ENCODE measurements at places on chromosomes 2 and 18.

DNA sequence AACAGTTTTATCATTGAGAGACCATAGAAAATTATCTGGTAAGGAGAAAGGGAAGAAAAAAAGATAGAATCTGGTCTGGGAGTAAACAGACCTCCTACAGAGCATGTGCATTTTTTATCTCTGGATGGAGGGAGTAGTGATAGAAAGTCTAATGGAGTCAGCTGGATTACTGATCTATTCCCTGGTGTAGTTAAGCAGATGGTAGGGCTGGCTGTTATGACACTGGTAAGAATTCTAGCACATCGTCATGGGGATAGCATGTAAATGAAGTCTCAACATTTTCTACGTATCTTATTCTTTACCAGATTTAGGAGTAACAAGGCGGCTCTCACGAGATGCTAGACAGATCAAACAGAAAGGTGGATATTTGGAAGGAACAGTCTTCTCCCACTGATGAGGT is 407.4 kb downstream of the NRXN1 start:
- H3K4me3 ChIP-seq, result no peak overlapping the region
- no peaks in the 10 kb centered on the region for H3K36me3 ChIP-seq
- no peak for DNase-seq
- H3K27ac ChIP-seq, result no peak overlapping the region
- no peaks in the 10 kb centered on the region for H3K27me3 ChIP-seq

- no peak overlapping the region for H3K4me3 ChIP-seq
- no peaks in the 10 kb centered on the region for H3K36me3 ChIP-seq
- H3K4me1 ChIP-seq, result no peaks in the 10 kb centered on the region
- H3K27ac ChIP-seq, result no peak overlapping the region
- no peaks in the 10 kb centered on the region for H3K27me3 ChIP-seq
These were observed 157.0 kb downstream of the LDLRAD4 start for GRCh38 chr18:13375302-13376255.

- H3K4me1 ChIP-seq, result peaks cover 66% of the 10 kb centered on the region
- H3K4me3 ChIP-seq, result peak overlapping the region; percentile 86
- peak overlapping the region; percentile 80 for H3K27ac ChIP-seq
- H3K36me3 ChIP-seq, result no peaks in the 10 kb centered on the region
These were observed 3.0 kb downstream of the CNNM4 start for GRCh38 chr2:96763511-96764252.

- DNase-seq, result no peak
- H3K27ac ChIP-seq, result no peak overlapping the region
- no peak overlapping the region for H3K4me3 ChIP-seq
- H3K36me3 ChIP-seq, result peaks cover 2% of the 10 kb centered on the region
These were observed 1.8 kb upstream of the HDAC4 start for GRCh38 chr2:239402666-239403065.

DNA sequence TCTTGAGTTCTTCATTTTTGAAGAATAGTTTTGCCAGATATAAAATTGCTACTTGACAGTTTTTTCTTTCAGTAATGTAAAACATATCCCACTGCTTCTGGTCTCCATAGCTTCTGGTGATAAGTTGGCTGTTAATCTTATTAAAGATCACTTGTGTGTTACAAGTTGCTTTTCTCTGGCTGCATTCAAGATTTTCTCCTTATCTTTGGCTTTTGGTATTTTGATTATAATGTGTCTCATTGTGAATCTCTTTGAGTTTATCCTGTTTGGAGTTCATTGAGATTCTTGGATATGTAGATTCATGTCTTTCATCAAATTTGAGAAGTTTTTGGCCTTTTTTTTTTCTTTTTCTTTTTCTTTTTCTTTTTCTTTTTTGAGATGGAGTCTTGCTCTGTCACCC is 20.2 kb upstream of the ADNP2 start:
- DNase-seq, result no peak
- no peaks in the 10 kb centered on the region for H3K27me3 ChIP-seq
- no peaks in the 10 kb centered on the region for H3K4me1 ChIP-seq
- H3K36me3 ChIP-seq, result no peaks in the 10 kb centered on the region
- H3K27ac ChIP-seq, result no peak overlapping the region

- H3K27me3 ChIP-seq, result peaks cover 27% of the 10 kb centered on the region
- no peaks in the 10 kb centered on the region for H3K36me3 ChIP-seq
- H3K4me1 ChIP-seq, result no peaks in the 10 kb centered on the region
- no peak overlapping the region for H3K27ac ChIP-seq
- DNase-seq, result no peak
These were observed 45.3 kb downstream of the FBLN7 start for GRCh38 chr2:112183327-112184025.

DNA sequence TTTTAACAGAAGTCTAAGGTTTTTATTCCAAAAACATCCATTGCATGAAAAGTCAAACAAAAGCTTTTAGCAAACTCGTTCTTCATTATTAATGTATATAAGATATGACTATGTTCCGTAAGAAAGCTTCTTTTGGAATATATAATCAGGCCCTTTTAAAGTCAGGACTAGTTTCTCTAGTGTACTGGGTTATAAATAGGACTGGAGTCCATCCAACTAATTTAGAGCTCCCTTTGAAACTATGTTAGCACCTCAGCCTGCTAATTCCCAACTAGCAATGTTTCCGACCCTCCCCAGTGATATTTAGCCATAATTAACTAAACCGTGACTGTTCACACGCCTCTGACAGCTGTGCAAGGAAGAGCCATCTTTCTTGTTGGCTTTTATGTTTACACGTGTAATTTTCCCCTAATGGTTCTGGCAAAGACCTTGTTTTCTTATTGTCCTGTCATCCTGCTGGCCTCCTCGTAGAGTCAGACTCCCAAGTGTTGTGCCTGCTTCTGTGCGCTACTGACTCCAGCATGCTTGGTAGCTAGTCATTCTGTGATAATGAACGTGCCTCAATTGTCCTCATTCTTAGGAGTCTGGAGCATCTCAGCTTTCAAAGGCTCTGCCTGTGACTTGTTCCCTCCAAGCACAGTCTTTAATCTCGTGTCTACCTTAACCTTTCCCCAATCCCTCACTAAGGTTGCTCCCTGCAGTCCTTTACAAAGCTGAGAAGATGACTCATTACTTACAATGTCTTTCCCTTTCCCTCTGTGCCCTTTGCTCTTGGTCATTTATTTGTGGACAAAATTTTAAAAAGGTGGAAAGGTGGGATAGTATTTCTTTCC is 172.2 kb upstream of the RASGRP3 start:
- no peaks in the 10 kb centered on the region for H3K27me3 ChIP-seq
- peaks cover 2% of the 10 kb centered on the region for H3K36me3 ChIP-seq
- H3K4me1 ChIP-seq, result no peaks in the 10 kb centered on the region
- DNase-seq, result no peak

DNA sequence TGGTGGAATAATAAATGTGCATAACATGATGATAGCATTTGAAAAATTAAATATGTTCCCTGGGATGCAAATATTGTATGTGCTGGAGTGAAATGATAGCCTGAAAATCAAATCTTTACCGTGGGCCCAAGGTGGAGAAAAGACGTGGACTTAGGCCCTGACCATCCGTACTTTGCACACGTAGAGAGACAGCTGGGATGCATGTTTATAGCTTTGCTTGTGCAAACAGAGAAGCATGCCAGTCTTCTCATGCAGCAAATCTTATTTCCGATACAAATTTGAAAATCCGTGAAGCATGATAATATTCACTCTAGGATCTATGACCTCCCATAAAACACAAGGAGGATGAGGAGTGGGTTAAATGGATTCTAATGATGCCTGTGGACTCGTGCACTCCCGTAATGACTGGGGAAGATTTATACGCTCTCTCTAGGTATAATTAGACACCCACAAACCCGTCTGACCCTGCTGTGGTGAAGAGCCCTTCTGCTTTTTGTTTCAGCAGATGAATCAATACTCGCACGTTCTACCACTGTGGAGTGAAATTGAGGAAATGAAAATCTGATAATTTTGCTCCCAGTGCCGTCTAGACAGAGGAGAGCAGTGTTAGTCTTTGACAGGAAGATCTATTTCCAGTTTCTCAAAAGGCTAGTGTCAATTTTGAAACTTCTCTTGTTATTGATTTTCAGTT is 810.3 kb upstream of the SALL3 start:
- no peak overlapping the region for H3K4me3 ChIP-seq
- H3K27me3 ChIP-seq, result no peaks in the 10 kb centered on the region
- no peak overlapping the region for H3K27ac ChIP-seq

- no peak for DNase-seq
- no peak overlapping the region for H3K4me3 ChIP-seq
- no peaks in the 10 kb centered on the region for H3K27me3 ChIP-seq
These were observed 207.4 kb downstream of the TMEM247 start for GRCh38 chr2:46686811-46687210.

DNA sequence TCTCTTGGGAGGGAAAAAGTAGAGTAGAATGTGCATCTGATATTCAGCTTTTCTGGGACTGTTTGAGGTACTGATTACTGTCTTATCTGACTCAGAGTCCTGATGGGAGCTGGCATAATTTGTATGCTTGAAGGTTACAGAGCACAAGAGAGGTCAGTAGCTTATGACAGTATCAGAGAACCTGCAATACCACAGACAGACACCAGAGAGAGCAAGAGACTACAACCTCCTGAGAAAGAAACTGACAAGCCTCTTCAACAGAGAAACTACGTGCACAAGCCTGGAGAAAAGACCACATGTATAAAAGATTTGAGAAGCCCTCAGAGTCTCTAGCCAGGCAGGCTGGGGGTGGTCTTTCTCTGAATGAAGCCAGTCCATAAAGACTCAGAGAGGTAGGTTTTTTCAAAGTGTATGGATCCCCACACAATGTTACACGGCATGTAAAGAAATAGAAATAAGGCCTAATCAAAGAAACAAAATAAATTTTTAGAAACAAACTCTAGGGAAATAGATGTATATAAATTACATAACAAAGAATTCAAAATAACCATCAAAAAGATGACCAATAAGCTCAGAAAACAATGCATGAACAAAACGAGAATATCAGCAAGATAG is 568.3 kb downstream of the LRRTM4 start:
- H3K4me1 ChIP-seq, result no peaks in the 10 kb centered on the region
- no peak overlapping the region for H3K27ac ChIP-seq
- peak; percentile 7 for DNase-seq
- no peak overlapping the region for H3K4me3 ChIP-seq

- no peaks in the 10 kb centered on the region for H3K4me1 ChIP-seq
- H3K4me3 ChIP-seq, result no peak overlapping the region
- no peak overlapping the region for H3K27ac ChIP-seq
- DNase-seq, result no peak
- peaks cover 40% of the 10 kb centered on the region for H3K36me3 ChIP-seq
These were observed 40.6 kb downstream of the ACTR3 start for GRCh38 chr2:113930448-113930847.

GRCh38 chr2:158414538-158414937 is 42.0 kb downstream of the CCDC148 start:
- no peaks in the 10 kb centered on the region for H3K27me3 ChIP-seq
- no peaks in the 10 kb centered on the region for H3K4me1 ChIP-seq
- no peak for DNase-seq

GRCh38 chr18:62396967-62397366 is 71.9 kb downstream of the TNFRSF11A start:
- no peak overlapping the region for H3K4me3 ChIP-seq
- no peak for DNase-seq
- no peaks in the 10 kb centered on the region for H3K36me3 ChIP-seq
- peaks cover 3% of the 10 kb centered on the region for H3K4me1 ChIP-seq
- no peak overlapping the region for H3K27ac ChIP-seq
- H3K27me3 ChIP-seq, result peaks cover 4% of the 10 kb centered on the region

DNA sequence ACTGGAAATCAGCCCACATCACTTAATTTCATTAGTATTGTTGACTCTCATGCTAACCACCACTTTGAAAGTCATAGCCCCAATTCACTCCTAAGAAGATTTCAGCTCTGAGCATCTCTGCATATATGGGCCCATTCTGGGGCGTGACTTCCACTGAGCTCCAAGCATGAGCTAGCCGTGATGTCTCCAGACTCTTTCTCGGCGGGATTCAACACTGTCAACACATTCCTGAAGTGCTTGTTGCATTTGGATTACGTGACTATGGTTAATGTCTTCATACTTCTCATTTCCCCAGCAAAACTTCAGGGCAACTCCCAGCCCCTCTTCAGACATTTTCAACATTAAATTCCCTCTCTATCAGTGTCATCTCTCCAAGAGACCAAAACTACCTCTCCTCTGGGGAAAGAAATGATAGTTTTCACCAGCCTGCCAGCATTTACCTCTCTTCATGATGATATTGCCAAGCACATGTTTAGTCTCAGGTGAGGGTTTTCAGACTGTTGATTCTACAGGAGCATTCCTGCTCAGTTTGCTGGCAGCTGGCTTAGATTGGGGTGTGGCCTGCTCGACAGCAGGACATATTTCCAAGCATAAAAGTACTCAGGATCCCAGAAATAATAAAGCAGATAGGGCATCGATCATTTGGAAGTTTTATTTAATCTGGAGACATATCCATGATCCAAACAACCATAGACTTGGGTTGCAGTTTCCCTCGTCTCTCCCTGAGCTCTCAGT is 81.7 kb downstream of the FEZ2 start:
- H3K36me3 ChIP-seq, result peaks cover 58% of the 10 kb centered on the region
- H3K4me3 ChIP-seq, result no peak overlapping the region
- H3K27me3 ChIP-seq, result no peaks in the 10 kb centered on the region
- DNase-seq, result no peak
- H3K27ac ChIP-seq, result no peak overlapping the region
- peaks cover 13% of the 10 kb centered on the region for H3K4me1 ChIP-seq

DNA sequence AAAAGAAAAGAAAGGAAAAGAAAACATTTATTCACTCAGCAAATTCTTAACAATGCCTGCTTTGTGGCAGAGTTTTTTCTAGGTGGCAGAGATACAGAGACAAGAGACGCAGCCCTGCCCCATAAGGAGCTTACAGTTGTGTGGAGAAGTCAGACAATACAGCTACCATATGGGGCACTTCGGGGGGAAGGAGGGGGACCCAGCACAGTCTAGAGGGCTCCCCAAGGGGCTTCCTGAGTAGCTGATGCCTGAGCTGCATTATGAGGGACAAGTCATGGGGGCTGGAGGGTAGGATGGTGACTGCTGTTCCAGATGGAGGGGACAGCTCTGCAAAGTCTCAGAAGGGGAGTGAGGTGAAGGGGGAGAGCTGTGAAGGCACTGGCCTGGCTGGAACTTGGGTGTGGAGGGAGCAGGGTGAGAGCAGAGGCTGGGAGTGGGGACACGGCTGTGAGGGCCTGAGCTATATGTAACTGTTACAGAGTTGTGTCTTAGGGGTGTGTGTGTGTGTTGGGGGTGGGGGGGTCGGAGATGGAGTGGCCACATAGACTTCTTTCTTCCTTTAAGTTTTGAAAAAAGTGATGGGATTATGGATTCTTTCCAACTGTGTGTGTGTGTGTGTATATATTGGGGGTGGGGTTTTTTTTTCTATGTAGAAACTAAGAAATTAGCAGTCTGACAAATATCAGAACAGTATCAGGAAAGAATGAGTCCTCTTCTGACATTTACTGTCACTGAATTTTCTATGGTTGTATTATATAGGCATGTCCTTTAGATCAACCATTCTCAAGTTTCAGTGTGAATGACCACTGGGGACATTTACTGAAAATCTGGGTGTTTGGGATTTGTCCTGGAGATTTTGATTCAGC is 66.0 kb upstream of the HAAO start:
- DNase-seq, result no peak
- H3K27me3 ChIP-seq, result no peaks in the 10 kb centered on the region
- peaks cover 10% of the 10 kb centered on the region for H3K4me1 ChIP-seq
- H3K27ac ChIP-seq, result no peak overlapping the region

- peaks cover 11% of the 10 kb centered on the region for H3K36me3 ChIP-seq
- DNase-seq, result no peak
- no peak overlapping the region for H3K4me3 ChIP-seq
These were observed 93.9 kb downstream of the MGAT5 start for GRCh38 chr2:134347756-134348155.

GRCh38 chr18:11324956-11325882 is 175.8 kb upstream of the PIEZO2 start:
- DNase-seq, result no peak
- H3K4me3 ChIP-seq, result no peak overlapping the region
- no peak overlapping the region for H3K27ac ChIP-seq
- no peaks in the 10 kb centered on the region for H3K36me3 ChIP-seq

GRCh38 chr2:157489983-157490382 is 46.1 kb upstream of the CYTIP start:
- DNase-seq, result no peak
- no peaks in the 10 kb centered on the region for H3K27me3 ChIP-seq
- H3K4me3 ChIP-seq, result no peak overlapping the region

All from large intestine (tissue), 12 donors.